ENCODE measurements at places on chromosomes 3 and 15. TPM values are rescaled to one million over a fixed set of nuclear protein-coding genes. Genes with fewer than 3 reads are reported as not detected.

Gene TIMP4
- 7.8 TPM for total RNA-seq

Gene PPM1L
- total RNA-seq = 4.7 TPM

Gene CAMK1
- total RNA-seq = 2.5 TPM

Gene TMIE
- 0.22 TPM for total RNA-seq

Gene MSL2
- total RNA-seq = 24.4 TPM

Gene RTP3
- not detected for total RNA-seq

Gene GP9
- not detected for total RNA-seq

Gene ANKRD63
- total RNA-seq = not detected

Gene UNC13C
- total RNA-seq = 0.33 TPM

Gene LDHAL6B
- total RNA-seq = not detected

Gene ITGA11
- total RNA-seq = 0.79 TPM

Gene IL5RA
- total RNA-seq = not detected

Gene LPP
- 65.1 TPM for total RNA-seq

Gene KBTBD13
- not detected for total RNA-seq

Gene KCNMB2
- not detected for total RNA-seq

Gene LSAMP
- total RNA-seq = not detected

Gene ATOSA
- total RNA-seq = 24.7 TPM

Gene TMEM207
- not detected for total RNA-seq

Gene FBLN2
- 34.8 TPM for total RNA-seq

Gene DAZL
- total RNA-seq = under 0.01 TPM

Gene CFAP92
- total RNA-seq = 0.39 TPM

Gene ACP3
- 0.39 TPM for total RNA-seq

Gene GOLGA8J
- not detected for total RNA-seq

Gene NCEH1
- total RNA-seq = 12.0 TPM

Gene DGKG
- not detected for total RNA-seq

Gene PIGZ
- total RNA-seq = 1.7 TPM

Gene SLC25A36
- total RNA-seq = 82.1 TPM

Gene SEMA6D
- 37.7 TPM for total RNA-seq

Gene TTLL13
- not detected for total RNA-seq

Gene ARL13B
- 4.7 TPM for total RNA-seq

Gene SPINT1
- 190 TPM for total RNA-seq

Gene LOXL1
- total RNA-seq = 11.4 TPM

Gene CGNL1
- 0.33 TPM for total RNA-seq

Gene LCTL
- 0.43 TPM for total RNA-seq

Gene ESYT3
- 8.5 TPM for total RNA-seq

Gene RAB27A
- 5.7 TPM for total RNA-seq

Gene CD96
- not detected for total RNA-seq

Gene GRAMD2A
- 116 TPM for total RNA-seq

Gene ZNF80
- not detected for total RNA-seq

Gene ULK3
- 8.2 TPM for total RNA-seq

Gene CYP1A2
- not detected for total RNA-seq

Gene SCN5A
- 2.0 TPM for total RNA-seq

Gene ENTPD3
- not detected for total RNA-seq

Gene DNAH12
- total RNA-seq = 0.11 TPM

Gene CCR2
- not detected for total RNA-seq

Gene RTP2
- not detected for total RNA-seq

Gene FAM43A
- total RNA-seq = 0.39 TPM

Gene ADGRG7
- total RNA-seq = 0.39 TPM

Gene TRIM42
- not detected for total RNA-seq

Gene SST
- total RNA-seq = not detected

Gene PDE8A
- total RNA-seq = 22.0 TPM

Gene WDR72
- not detected for total RNA-seq

Gene C3orf52
- 34.3 TPM for total RNA-seq

Gene TUBGCP4
- total RNA-seq = 9.0 TPM

Gene SMC4
- total RNA-seq = 66.0 TPM

Gene ERC2
- 0.98 TPM for total RNA-seq

Gene RTP1
- not detected for total RNA-seq

Gene OXTR
- total RNA-seq = 81.4 TPM

Gene COL6A5
- total RNA-seq = not detected

Data from placental epithelial cell (primary cell).